ENCODE measurements at places on chromosomes 3 and 15. TPM values are rescaled to one million over a fixed set of nuclear protein-coding genes. Genes with fewer than 3 reads are reported as not detected.

Gene DAZL
- total RNA-seq, result not detected

Gene TEX264
- 41.1 TPM for total RNA-seq

Gene CHDH
- total RNA-seq, result 0.09 TPM

Gene RBM5
- total RNA-seq, result 359 TPM

Gene CDC25A
- total RNA-seq, result 0.72 TPM

Gene PRRT3
- 5.1 TPM for total RNA-seq

Gene GOLGA8M
- 11.7 TPM for total RNA-seq

Gene CSPG4
- 0.09 TPM for total RNA-seq
